T-cell (primary cell): ENCODE measurements at places on chromosomes 16 and 17.

DNA sequence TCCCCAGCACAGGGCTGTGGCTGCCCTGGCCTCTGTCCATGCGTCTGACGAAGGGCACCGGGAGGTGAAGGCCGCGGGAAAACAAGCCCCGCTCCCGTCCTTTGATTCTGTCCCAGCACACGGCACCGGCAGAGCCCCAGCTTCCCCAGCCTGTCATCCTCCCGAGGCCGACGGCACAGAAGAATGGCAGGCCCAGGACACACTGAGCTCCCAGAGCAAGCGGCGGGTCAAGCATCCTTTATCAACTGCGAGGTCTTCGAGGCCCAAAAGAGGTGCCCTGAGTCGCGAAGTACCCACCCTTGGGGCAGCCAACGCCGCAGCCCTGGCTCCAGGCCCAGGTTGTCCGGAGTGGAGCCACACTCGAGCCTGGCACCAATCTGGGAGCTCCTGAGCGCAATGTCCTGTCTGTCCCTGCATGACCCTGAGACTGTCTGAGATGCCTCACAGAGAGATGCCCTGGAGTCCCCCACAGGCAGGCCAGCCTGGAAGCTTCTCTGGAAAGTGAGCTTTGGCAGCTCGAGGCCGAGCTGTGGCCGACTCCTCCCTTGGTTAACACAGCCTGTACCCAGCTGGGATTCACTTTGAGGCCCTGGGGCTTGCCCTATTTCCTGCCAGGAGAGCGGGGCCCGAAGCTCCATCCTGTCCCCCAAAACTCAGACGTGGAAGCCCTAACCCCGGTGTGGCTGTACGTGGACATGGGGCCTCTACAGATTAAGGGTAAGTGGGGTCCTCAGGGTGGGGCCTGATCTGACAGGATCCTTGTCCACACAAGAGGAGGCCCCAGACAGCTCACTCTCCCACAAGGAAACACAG is 23.3 kb downstream of the SLC7A5 start:
- DNase-seq: no peak

GRCh38 chr17:40313668-40314583 is 4.9 kb downstream of the RARA start:
- DNase-seq: no peak

- DNase-seq: no peak
Observed at GRCh38 chr16:1159973-1160772, 7.3 kb downstream of the CACNA1H start.

DNA sequence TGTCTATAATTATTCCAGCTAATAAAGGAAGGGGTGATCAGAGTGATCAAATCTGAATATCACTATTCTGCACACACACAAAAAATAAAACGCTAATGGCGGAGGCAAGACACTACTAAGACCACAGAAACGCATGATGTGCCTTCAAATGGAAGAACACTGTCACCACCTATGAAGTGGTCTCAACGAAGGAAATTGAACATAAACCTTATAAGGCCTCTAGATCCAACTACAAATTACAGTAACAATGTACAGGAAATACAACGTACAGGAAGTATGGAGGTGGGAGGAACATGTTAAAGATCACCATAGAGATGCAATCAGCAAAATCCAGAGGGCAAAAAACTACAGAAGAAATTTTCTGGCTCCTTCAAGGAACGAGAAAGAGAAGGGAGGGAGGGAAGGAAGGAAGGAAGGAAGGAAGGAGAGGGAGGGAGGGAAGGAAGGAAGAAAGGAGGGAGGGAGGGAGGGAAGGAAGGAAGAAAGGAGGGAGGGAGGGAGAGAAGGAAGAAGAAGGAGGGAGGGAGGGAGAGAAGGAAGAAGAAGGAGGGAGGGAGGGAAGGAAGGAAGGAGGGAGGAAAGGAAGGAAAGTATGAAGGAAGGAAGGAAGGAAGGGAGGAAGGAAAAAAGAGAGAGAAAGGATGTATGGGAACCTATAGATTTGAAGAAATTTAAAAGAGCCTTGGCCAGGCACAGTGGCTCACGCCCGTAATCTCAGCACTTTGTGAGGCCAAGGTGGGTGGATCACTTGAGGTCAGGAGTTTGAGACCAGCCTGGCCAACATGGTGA is 3.1 kb upstream of the SGCA start:
- no peak for DNase-seq

- no peak for DNase-seq
Observed at GRCh38 chr16:81542609-81543570, 98.3 kb downstream of the CMIP start.

- DNase-seq: peak; percentile 9
Observed at GRCh38 chr17:39026980-39027451, 59.8 kb upstream of the FBXO47 start.

GRCh38 chr17:81513372-81513752 is 763 bp upstream of the ACTG1 start:
- DNase-seq: peak; percentile 49

DNA sequence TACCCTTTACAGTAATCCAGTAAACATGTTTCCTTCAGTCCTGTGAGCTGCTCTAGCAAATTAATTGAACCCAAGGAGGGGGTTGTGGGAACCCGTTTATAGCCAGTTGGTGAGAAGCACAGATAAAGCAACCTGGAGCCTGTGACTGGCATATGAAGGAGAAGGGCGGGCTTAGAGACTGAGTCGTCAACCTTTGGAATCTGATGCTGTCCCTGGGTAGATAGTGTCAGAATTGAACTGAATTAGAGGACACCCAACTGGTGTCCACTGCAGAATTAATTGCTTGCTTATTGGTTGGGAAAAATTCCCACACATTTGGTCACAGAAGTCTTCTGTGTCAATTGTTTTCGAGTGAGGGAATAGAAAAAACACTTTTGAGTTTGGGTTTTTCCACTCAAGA is 12.8 kb upstream of the RSKR start:
- no peak for DNase-seq

GRCh38 chr17:78127239-78127887 is 1.2 kb downstream of the TMC6 start:
- DNase-seq: peak; percentile 61

GRCh38 chr17:76981545-76982295 is 113.5 kb downstream of the MGAT5B start:
- no peak for DNase-seq

- DNase-seq: no peak
Observed at GRCh38 chr17:4248504-4249277, 15.1 kb downstream of the ANKFY1 start.

GRCh38 chr16:57953857-57954256 is 17.1 kb downstream of the CNGB1 start:
- no peak for DNase-seq

- peak; percentile 9 for DNase-seq
Observed at GRCh38 chr16:90047714-90048346, 28.6 kb upstream of the DBNDD1 start.

DNA sequence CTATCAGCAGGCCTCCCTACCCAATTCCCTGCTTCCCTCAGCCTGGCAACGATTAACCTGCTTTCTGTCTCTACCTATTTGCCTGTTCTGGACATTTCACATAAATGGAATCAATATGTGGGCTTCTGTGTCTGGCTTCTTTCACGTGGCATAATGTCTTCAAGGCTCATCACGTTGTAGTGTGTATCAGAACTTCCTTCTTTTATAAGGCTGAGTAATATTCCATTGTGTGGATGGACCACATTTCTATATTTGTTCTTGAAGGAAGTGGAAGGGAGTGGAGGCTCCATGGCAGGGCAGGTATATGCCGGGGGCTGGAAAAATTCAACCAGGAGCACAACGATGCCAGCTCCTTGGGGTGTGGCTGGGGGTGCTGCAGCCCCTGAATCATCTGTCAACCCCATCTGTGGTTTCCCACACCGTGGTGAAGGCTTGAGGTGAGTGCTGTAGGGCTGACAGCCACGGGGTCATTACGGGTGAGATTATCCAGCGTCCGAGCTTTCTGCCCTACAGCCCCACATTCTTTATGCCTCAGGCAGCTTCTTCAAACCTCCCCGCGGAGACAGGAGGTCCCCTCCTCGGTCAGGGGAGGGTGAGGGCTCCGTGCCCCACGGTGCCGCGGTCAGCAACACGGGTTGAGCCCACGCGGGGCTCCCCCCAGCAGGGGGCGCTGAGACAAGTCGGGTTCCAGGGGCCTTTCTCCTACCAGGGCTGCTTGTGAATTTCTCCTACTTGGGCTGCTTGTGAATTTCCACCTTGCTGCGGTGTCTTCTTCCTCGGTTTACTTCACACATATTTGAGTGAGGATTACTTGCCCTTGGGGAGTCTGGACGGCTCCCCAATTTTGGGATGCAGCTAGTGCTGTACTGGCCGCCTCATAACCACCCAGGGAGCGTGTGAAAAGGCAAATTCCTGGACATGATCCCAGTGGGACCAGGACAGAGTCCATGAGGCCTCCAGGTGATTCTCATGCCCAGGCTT is 18.3 kb upstream of the WFIKKN2 start:
- peak; percentile 54 for DNase-seq

- no peak for DNase-seq
Observed at GRCh38 chr17:2862197-2862596, 66.0 kb downstream of the RAP1GAP2 start.

DNA sequence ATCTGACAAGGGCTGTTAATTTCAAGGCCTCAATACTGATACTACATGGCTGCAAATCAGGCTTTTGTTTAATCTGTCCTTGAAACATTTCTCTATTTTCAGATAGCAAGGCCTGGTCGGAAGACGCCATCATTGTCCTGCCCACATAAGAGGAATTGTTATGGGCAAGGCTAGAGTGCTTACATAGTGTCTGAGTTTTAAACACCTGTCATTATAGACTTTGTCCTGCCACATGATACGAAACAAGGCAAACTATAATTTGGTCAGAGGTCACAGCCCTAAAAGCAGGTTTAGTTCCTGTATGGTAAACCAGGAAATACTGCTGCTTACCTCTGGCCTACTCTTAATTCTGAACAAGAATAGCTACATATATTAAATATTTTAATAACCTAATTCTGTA is 104.4 kb downstream of the SSH2 start:
- no peak for DNase-seq

- DNase-seq: peak; percentile 48
Observed at GRCh38 chr17:4738136-4739121, 1.2 kb upstream of the ZMYND15 start.

- DNase-seq: no peak
Observed at GRCh38 chr17:1145311-1145986, 34.3 kb downstream of the ABR start.

DNA sequence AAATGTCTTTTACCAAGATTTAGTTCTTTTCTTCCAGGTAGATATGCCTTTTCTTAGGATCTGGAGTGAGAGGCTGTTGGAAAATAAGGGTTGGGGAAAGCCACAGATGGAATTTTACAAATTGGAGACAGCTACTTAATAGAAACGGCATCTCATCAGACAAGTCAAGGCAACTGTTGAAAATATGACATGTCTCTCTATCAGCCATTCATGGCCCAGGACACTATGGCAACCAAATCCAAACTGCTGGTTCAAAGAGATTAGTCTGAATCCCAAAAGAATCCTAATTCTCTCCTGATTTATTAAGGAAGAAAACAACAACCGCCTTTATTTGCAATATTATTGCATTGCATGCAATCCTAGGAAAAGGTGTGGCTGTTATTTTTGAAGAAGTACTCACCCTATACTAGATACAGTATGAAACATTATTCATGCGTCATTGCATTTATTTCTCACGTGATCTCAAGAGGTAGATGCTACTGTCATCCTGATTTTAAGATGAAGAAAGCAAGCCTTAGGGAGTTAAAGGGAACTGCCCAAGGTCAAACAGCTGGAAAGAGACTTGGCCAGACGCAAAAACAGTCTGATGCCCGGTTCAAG is 12.6 kb upstream of the CEP20 start:
- no peak for DNase-seq

GRCh38 chr17:33459078-33459940 is 166.2 kb upstream of the ASIC2 start:
- DNase-seq: no peak

DNA sequence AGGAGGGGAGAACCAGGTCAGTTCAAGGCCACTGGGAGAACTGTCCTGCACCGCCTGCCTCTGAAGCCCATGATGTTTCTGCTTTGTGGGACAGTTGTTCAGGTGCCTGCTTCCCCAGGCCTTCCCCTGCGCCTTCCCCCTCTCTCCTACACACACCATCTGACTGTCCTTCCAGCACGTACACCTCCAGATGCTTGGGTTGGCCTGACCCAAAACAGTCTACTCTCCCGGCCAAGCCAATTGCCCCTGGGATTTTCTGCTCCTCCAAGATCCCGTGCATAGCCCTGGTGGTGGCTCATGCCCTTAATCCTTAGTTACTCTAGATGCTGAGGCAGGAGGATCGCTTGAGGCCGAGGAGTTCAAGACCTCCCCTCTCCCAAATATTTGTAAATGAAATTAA is 684 bp upstream of the RSAD1 start:
- no peak for DNase-seq

DNA sequence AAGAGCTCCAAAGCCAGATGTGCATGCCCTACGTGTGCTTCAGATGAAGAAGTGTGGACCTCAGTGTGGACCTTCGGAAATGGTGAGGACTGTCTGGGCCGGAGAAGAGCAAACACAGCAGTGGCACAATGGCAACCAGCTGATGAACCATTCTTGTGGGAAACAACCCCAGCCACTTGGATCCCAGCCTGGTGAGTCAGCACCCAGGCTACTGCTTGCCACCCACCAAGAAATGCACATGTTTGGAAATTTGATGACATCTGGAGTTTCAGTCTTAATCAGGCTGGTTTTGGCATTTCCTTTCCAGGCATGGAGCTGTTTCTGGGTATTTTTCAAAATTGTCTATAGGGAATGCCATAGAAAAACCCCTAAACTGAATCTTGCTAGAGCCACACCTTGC is 42.7 kb downstream of the DYNLRB2 start:
- DNase-seq: no peak

DNA sequence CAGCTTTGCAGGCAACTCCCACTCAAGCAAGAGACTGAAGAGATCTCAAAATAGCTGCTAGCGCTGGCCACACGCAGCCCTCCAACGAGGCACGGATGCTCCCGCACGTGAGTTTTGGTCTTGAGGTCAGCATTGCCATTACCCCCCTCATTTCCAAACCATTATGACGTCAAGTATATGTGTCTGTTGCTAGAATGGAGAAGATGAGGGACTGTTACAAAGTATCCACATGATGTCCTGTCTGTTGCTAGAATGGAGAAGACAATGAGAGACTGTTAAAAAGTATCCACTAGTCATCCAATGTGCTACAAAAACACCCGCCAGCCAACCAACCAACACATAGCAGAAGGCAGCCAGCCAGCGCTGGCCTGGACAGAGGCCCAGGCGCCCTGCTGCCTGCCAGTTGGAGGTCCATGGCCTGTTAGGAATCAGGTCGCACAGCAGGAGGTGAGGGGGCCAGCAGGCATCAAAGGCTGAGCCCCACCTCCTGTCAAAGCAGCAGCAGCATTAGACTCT is 24.8 kb downstream of the KLHDC4 start:
- no peak for DNase-seq

- no peak for DNase-seq
Observed at GRCh38 chr17:50629902-50630301, 4.8 kb upstream of the ABCC3 start.

GRCh38 chr17:76239538-76240274 is 587 bp downstream of the RNF157 start:
- no peak for DNase-seq
